Tibial artery (tissue), 4 donors: ENCODE measurements at places on chromosomes 1 and 21.

DNA sequence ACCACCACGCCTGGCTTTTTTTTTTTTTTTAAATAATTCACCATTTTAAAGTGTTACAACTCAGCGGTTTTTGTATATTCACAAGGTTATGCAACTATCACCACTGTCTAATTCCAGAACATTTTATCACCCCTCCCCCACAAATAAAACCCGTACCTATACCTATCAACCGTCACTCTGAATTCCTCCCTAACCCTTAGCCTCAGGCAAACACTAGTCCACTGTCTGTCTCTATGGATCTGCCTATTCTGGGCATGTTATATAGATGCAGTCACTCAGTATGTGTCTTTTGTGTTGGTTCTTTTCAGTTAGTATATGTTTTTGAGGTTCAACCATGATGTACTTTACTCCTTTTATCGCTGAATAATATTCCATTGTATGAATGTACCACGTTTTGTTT, 19.3 kb upstream of the GRHL3 start:
- no peak for DNase-seq
- H3K4me1 ChIP-seq: no peaks in the 10 kb centered on the region
- no peaks in the 10 kb centered on the region for H3K36me3 ChIP-seq
- H3K27me3 ChIP-seq: peaks cover 18% of the 10 kb centered on the region
- H3K27ac ChIP-seq: no peak overlapping the region

DNA sequence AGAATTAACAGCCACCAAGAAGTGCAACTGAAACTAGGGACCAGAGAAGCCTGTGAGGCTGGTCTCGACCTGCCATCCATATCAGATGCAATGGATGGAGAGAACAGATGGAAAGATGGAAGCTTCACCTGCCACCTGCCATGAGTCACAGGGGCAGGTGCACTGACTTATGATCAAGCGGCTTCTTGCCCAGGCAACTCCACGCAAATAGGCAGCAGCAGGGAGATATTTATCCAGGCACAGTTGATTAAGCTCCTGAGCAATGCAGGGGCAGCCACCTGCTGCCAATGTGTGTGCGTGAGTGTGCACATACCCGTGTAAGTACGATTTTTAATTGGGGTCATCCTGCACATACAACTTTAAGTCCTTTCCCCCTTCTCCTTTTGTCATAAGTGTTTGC, 174.2 kb downstream of the PTPRU start:
- no peak overlapping the region for H3K27ac ChIP-seq
- no peak overlapping the region for H3K4me3 ChIP-seq
- H3K36me3 ChIP-seq: no peaks in the 10 kb centered on the region
- no peaks in the 10 kb centered on the region for H3K27me3 ChIP-seq
- DNase-seq: no peak
- no peaks in the 10 kb centered on the region for H3K4me1 ChIP-seq

DNA sequence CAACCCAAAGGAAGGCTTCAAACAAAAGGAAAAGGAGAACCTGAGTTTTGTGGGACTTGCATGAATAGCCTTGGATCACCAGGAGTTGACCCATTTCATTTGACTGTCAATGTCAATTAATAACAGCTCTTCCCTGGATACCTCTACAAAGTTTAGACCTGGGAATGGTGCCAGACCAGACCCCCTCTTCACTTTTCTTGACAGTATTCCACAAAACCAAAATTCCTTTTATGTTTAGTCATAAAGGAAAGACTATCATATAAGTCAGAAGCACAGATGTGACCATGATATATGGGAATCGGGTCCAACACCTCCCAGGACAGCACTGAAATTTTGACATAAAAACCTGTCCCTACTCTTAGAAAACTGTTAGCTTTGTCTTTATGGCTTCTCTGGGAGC, 191.8 kb downstream of the LYPLAL1 start:
- H3K4me1 ChIP-seq: no peaks in the 10 kb centered on the region
- no peak overlapping the region for H3K4me3 ChIP-seq
- no peaks in the 10 kb centered on the region for H3K27me3 ChIP-seq
- no peaks in the 10 kb centered on the region for H3K36me3 ChIP-seq

DNA sequence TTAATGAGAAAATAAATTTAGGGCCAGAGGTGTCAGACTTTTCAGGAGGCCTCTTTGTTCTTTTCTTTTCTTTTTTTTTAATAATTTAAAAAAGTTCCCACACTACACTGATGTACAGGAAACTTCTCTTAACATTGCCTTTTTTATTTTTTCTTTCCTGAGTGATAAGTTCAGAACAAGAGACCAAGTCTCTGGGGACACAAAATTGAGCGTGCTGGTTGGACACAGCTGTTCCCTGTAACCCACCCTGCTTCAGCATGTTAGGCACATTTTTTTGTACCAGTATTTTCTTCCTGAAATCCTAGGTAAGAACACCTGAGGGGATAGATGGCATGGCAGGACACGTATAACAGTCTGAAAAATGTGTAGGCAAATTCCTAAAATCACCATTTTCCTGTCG, 50.1 kb downstream of the PBX1 start:
- peak overlapping the region; percentile 60 for H3K27ac ChIP-seq
- no peaks in the 10 kb centered on the region for H3K36me3 ChIP-seq

DNA sequence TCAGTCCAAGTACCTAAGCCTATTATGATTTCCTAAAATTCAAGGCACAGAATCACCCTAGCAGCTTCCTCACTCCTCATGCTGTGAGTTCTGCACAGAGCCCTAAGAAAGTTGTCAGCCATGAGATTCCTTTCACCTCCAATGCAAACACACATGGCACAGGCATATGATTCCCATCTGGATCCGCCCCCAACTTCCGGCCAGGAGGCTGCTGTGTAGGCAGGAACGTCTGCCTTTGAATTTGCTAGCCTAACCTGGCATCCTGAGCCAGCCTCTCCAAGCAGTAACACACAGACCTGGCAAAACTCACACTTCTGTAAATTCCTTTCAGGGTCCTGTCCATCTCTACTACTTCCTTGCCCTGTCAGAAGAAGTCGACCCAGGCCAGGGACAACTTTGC, 521.1 kb upstream of the BEND5 start:
- H3K36me3 ChIP-seq: no peaks in the 10 kb centered on the region
- H3K4me1 ChIP-seq: no peaks in the 10 kb centered on the region
- no peak overlapping the region for H3K27ac ChIP-seq
- DNase-seq: no peak
- H3K27me3 ChIP-seq: no peaks in the 10 kb centered on the region
- H3K4me3 ChIP-seq: no peak overlapping the region

- no peaks in the 10 kb centered on the region for H3K27me3 ChIP-seq
- no peak for DNase-seq
- no peak overlapping the region for H3K27ac ChIP-seq
- no peaks in the 10 kb centered on the region for H3K4me1 ChIP-seq
- no peak overlapping the region for H3K4me3 ChIP-seq
Measured at GRCh38 chr1:72634946-72635345, 352.6 kb upstream of the NEGR1 start.

GRCh38 chr1:202968895-202969295, 1.8 kb upstream of the CYB5R1 start:
- no peaks in the 10 kb centered on the region for H3K27me3 ChIP-seq
- peak overlapping the region; percentile 95 for H3K27ac ChIP-seq
- H3K4me1 ChIP-seq: peaks cover 18% of the 10 kb centered on the region
- peak; percentile 74 for DNase-seq
- no peak overlapping the region for H3K4me3 ChIP-seq

GRCh38 chr1:203367057-203367456, 16.1 kb upstream of the FMOD start:
- peaks cover 10% of the 10 kb centered on the region for H3K4me1 ChIP-seq
- DNase-seq: no peak
- H3K4me3 ChIP-seq: no peak overlapping the region
- H3K36me3 ChIP-seq: no peaks in the 10 kb centered on the region
- H3K27me3 ChIP-seq: no peaks in the 10 kb centered on the region

GRCh38 chr1:42319871-42320484, 15.1 kb downstream of the FOXJ3 start:
- H3K4me1 ChIP-seq: peaks cover 85% of the 10 kb centered on the region
- no peak for DNase-seq
- H3K27me3 ChIP-seq: no peaks in the 10 kb centered on the region
- no peak overlapping the region for H3K4me3 ChIP-seq
